B cell (primary cell): ENCODE measurements at places on chromosomes 6 and 20. TPM values are rescaled to one million over a fixed set of nuclear protein-coding genes. Genes with fewer than 3 reads are reported as not detected.

DNA sequence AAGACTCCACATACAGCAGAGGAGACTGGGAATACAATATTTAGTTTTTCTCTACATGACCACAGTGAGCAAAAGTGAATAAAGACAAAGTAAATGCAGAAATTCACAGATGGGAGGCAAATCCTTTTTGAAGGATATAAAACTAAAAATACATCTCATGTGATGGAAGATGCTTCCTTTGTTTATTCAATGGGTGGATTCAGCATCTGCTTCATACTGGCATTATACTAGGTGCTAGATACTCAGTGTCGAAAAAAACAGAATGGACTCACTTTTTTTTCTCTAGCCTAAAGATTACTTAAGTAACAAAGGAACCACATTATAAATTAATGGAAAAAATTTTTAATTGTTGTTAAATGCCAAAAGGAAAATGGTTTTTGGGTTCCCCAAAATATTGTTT lies 216.2 kb downstream of the TRDN start:
- H3K4me3 ChIP-seq: no peak overlapping the region
- H3K4me1 ChIP-seq: no peaks in the 10 kb centered on the region
- no peaks in the 10 kb centered on the region for H3K36me3 ChIP-seq
- no peak overlapping the region for H3K27ac ChIP-seq
- no peaks in the 10 kb centered on the region for H3K27me3 ChIP-seq

DNA sequence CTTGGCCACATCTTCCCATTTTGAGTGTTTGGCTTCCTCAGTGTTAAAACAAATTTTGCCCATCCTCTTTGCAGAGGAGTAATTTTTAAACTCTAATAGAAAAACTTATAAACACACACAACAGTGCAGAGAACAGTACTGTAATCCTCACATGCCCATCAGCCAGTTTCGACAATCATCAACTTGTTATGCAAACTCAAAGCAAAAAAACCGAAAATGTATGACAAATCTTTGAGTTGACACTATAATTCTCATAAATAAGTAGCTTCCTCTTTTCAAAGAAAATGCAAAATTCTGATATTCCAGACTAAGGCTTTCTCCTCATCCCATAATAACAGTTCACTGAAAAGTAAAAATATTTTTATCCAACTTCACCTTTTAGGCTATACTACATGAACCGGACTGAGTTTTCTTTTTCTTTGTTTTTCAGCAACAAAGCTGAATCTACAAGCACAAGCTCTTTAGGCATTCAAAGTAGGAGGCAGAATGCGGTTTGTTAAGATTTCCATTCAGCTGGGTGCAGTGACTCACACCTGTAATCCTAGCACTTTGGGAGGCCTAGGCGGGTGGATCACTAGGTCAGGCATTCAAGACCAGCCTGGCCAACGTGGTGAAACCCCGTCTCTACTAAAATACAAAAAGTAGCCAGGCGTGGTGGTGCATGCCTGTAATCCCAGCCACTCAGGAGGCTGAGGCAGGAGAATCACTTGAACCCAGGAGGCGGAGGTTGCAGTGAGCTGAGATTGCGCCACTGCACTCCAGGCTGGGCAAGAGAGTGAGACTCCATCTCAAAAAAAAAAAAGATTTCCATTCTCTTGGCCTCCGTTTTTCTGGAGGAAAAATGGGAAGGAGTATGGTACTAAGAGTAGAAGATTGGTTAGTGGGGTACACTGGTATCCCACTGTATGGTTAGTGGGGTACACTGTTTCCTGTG lies 74.8 kb downstream of the GCNT2 start:
- peaks cover 8% of the 10 kb centered on the region for H3K4me1 ChIP-seq
- no peak for DNase-seq
- no peaks in the 10 kb centered on the region for H3K27me3 ChIP-seq
- no peak overlapping the region for H3K4me3 ChIP-seq
- H3K27ac ChIP-seq: no peak overlapping the region
- no peaks in the 10 kb centered on the region for H3K36me3 ChIP-seq

The GHRH gene
- not detected in 2 replicates for total RNA-seq

- no peaks in the 10 kb centered on the region for H3K36me3 ChIP-seq
- H3K27ac ChIP-seq: no peak overlapping the region
- H3K4me3 ChIP-seq: no peak overlapping the region
- no peaks in the 10 kb centered on the region for H3K4me1 ChIP-seq
- no peaks in the 10 kb centered on the region for H3K27me3 ChIP-seq
Observed at GRCh38 chr6:81770381-81770780, 17.9 kb upstream of the TENT5A start.

DNA sequence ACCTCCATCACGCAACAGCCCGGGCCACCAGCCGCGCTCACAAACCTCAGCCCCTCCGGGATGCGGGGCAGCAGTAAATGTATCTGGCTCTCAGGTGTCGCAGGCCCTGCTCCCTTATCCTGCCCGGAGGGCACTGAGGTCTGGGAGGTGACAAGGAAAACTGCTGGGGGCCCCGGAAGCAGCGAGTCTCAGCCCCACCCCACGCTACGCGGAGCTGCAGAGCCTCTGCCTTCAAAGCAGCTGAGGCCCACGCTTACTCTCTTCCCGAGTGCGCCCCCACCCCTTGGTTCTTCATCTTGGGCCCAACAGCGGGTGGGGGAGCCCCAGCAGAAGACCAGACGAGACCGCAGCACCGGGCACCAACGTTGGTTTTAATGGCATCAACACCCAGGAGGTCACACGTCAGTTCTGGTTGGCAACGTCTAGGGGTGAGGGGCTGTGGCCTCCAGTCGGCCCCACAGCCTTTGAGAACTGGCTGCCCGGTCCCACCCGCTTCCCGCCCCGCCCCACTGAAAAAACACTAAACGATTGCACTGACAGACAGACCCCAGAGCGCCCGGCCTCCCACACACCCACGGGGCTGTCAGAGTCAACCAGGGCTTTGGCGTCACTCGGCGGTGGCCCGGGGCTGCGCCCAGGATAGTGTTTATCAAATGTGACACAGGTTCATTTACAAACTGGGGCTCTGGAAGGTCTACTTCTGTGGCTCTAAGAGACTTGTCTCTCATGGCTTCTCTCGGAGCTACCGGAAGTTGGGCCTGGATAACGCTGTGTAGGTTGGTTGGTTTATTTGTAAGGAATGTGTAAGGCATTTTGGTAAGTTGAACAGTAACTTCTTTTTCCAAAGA lies 43.7 kb downstream of the DSTN start:
- H3K27ac ChIP-seq: no peak overlapping the region
- peaks cover 14% of the 10 kb centered on the region for H3K4me1 ChIP-seq
- H3K27me3 ChIP-seq: no peaks in the 10 kb centered on the region
- no peak overlapping the region for H3K4me3 ChIP-seq
